DMS 273 treated with DMSO at 0.1 percent for 48 hours (cell line): ENCODE measurements at places on chromosomes 6 and 20.

- DNase-seq: no peak
Measured at GRCh38 chr6:35024551-35025054, 116.5 kb downstream of the TCP11 start.

DNA sequence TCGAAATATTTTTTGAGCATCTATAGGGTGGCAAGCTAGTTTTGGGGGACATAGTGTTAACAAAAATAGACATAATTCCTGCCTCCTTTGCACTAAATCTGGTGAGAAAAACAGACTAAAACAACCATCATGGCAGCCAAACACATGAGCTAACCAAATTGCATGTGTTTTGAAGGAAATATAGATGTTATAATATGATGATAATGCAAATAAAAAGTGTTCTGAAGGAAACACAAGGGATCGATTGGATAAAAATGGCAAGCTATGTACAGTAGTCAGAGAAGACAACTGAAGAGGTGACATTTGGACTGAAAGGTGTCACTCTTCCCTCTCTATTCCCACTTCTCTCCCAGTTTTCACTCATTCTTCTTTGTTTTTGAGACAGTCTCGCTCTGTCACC is 706.9 kb downstream of the PTPRT start:
- DNase-seq: no peak

- DNase-seq: no peak
Measured at GRCh38 chr20:14879839-14880238, 542.4 kb upstream of the FLRT3 start.

DNA sequence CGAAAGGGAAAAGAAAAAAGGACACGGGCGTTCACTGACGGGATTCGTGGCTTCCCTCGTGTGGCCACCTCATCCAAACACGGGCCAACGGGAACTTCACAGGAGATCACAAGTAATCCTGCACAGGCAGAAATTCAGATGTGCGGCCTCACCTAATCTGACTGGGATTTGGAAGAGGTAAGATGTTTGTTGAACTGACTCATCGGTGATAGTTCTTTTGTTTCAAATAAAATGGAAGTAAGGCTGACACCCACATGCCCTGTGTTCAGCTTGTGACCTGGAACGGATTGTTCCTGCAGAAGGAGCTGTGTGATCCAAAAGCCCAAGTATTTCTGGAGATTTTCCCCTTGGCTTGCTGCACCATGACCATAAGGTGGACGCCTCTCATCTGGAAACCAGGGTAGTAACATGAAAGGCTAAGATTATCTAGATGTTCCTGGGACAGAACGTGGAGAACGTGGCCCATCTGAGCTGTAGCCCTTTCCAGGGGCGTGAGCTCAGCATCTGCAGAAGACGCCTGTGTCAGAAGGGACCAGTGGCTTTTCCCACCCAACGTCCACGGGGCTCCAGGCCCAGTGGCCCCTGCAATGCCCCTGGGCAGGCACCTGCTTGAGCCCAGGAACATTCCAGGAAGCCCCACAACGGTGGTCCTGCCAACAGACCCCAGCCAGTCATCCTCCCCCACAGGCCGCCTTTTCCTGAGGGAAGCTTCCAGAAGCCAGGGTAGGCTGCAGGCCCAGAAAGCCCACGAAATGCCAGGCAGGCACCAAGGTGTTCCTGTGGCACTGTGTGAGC is 39.7 kb downstream of the DLL1 start:
- no peak for DNase-seq

- no peak for DNase-seq
Measured at GRCh38 chr20:49387581-49387939, 94.9 kb downstream of the KCNB1 start.

DNA sequence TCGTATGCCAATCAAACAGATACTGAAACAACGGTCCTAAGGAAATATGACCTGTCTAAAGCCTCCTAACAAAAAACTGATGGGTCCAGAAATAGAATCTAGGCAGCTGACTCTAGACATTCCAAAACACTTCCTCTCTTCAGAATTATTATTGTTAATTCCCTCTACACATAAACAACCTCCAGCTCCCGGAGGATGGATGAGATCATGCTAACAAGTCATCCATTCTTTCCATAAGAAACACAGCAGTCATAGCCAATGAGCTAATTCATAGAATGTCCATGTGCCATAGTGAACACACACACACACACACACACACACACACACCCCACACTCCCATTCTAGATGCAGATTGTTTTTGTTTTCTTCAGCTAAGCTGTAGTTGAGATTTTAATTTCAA is 44.3 kb downstream of the HDGFL1 start:
- no peak for DNase-seq

- no peak for DNase-seq
Measured at GRCh38 chr20:19256085-19256484, 43.6 kb downstream of the SLC24A3 start.

- DNase-seq: no peak
Measured at GRCh38 chr6:5361396-5361795, 100.1 kb downstream of the FARS2 start.
